Activated CD4-positive, alpha-beta T cell treated with anti-CD3 and anti-CD28 coated beads for 4 hours (primary cell): ENCODE measurements at places on chromosomes 1 and 21.

- no peak for DNase-seq
Observed at GRCh38 chr1:39800471-39800835, 11.8 kb upstream of the BMP8B start.

DNA sequence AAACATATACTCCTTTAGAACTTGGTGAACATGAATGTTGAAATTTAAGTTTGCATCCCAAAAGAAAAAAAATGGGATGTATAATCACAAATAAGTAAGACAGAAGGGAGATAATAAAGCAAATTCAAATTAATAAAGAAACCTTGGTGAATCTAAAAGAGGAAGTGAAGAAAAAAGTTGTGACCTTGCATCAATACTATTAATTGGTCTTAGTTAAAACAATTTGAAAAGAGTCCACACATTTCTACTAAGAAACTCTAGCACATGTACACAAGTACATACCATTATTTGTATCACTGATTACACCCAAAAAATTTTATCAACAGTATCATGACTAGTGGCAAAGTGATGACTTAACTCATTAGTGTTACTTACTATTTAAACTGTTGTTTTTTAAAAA, 80.4 kb upstream of the SCYL3 start:
- no peak for DNase-seq

- no peak for DNase-seq
Observed at GRCh38 chr1:223204424-223204823, 61.4 kb upstream of the TLR5 start.

DNA sequence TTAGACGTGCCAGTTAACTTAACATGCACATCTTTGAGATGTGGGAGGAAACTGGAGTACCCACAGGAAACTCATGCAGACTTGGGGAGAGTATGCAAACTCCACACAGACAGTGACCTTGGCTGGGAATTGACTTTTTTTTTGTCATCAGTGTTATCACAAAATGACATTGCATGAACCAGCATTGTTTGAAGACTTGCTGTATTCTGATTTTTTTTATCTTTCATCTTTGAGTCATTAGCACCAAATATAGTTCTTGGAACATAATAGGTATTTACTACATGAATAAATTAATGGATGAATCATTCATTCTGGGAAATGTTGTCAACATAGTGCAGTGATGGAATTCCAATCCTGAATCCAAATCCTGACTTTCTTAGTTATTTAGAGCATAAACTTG, 77.0 kb downstream of the ATF6 start:
- DNase-seq: no peak
